Neuronal stem cell (in vitro differentiated cells): ENCODE measurements at places on chromosomes 6 and 20.

GRCh38 chr6:39947611-39948068 lies 13.4 kb upstream of the MOCS1 start:
- DNase-seq, result no peak

- DNase-seq, result no peak
Measured at GRCh38 chr6:134495890-134496248, 178.0 kb upstream of the SGK1 start.

DNA sequence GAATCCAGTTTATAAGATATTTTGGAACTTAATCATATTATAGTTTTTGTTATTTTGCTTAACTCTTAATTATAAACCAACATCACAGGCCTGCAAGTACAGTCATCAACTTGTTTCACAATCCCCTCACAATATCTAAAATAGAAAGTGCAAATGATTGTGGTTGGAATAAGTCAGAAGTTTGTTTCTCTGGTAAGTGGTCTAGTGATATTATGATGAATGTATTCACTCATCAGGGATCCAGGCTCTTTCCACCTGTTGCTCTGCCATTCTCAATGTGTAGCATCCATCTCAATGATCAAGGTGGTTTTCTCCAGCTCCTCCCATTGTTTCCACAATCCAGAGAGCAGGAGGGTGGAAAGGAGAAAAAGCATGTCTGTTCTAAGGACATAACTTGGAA lies 54.2 kb downstream of the OPN5 start:
- DNase-seq, result no peak

DNA sequence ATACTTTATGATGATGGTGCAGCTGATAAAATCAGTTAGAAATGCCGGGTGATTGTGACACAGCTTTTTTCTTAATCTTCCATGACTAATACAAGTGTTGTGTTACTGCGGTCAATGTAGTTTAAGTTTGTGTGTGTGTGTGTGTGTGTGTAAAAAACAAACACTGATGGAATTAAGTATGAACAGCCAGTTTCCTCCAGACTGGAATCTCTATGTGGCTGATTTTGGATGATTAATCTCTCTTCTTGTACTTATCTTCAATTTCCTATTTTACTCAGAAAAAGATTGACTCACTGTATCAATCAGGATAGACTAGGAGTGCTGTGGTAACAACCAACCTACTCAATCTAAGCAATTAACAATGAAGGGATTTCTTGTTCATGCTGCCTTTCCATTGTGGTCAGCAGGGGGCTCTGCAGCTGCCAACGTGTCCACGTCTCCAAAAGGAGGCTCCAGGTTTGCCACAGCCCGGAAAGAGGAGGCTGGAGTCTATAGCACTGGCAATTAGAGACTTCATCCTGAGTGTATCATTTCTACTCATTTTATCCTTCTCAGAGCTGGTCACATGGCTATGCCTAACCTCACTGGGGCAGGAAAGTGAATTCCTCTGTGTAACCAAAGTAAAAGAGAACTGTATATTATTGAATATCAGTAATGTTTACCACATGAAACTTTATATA lies 107.7 kb downstream of the CD109 start:
- peak; percentile 44 for DNase-seq

DNA sequence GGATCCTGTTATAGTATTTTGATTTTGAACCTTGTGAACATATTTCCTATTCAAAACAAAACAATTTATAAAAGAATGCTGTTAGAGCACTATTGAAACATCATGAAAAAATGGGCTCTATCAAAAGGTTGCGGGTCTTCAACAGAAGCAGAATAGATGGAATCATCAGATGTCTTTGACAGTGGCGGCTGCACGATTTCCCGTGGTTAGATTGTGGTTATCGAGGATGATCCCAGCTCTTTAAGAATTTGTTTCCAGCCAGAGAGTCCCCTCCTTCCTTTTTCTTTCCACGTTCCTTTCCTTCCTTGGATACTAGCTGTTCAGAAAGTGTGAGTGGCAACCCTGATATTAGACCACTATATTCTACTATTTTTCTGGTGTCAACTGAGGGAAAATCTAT lies 163.4 kb downstream of the FARS2 start:
- DNase-seq, result no peak

GRCh38 chr6:53691252-53691651 lies 25.7 kb upstream of the KLHL31 start:
- DNase-seq, result no peak

- DNase-seq, result peak; percentile 89
Measured at GRCh38 chr20:9838378-9839295, at the start of gene PAK5. Gene PAK5, minus strand, starts transcription at chr20:9839076. Its CDS starts 194,748 bp downstream, at chr20:9644328.

GRCh38 chr20:1434571-1435336 lies 31.9 kb downstream of the NSFL1C start:
- DNase-seq, result no peak

DNA sequence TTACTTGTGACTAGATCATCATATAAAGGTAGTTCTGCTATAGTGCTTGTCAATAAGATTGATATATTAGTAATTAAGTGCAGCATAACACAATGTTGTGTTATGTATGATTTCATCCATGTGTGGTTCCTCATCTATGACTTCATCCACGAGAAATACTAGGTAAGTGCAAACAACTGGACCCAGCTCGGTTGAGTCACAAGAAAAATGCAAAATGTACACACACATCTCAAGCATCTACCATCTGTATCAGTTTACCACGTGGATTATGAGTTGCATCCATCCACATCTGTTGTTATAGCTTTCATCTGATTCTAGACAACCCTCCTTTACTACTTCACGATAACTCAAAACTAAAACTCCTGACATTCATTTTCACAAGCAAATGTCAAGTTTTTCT lies 517.0 kb upstream of the CITED2 start:
- DNase-seq, result no peak
